ENCODE measurements at places on chromosomes 2 and 18.

DNA sequence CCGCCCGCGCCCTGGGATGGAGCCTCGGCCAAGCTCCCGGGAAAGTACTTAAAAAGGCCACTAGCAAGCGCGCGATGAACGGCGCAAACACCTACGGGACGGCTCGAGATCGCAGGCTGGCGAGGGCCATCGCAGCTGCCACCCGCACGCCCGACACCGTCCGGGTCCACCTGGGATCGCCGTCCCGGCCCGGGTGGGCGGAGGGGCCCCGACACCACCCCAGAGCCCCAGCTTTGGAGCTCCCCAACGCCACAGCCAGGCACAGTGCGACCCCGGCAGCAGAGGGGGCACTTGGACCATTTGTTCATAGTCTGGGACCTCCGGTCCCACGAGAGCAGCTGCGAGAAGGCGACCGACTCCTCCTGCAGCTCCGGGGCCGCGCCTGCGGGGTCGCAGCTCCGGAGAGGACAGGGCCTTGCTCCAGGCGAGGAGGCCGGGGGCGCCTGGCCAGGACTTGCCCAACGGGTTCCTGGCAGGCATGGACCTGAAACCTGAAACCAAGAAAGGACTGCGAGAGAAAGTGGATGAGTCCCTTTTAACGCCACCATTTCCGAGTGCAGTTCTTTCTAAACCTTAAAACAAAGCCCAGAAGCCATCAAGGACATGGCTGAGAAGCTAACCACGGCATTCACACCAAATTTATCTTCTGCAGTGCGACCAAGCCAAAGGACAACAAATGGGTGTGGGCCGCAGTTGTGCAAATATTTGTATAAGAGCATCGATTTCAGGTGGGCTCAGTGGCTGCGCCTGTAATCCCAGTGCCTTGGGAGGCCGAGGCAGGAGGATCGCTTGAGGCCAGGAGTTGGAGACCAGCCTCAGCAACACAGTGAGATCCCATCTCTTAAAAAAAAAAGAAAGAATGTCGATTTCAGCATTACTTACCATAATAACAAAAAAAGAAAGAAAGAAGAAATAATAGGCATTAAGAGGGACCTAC lies 54.0 kb upstream of the IMP4 start:
- no peak for DNase-seq

- no peak for DNase-seq
Measured at GRCh38 chr2:120762341-120763061, 26.8 kb downstream of the GLI2 start.

- no peak for DNase-seq
Measured at GRCh38 chr2:150426724-150427123, 60.7 kb downstream of the RND3 start.

DNA sequence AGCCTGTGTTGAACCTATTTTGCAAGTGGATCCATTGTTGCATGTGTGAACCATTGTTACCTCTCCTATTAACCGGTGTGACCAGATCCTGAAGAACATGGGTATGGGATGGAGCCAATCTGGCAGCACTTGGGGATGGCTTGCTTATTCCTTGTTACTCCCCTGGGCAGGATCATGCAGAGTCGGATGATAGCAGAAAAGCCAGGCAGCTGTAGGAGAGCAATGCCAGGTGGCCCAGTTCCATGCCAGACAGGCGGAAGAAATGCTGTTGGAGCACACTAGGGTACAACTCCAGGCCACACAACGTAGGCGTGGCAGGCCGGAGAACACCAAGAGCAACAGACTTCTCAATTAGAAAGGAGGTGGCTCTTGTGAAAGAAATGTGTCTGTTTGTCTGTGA lies 16.3 kb upstream of the MYO1B start:
- DNase-seq = no peak

GRCh38 chr2:237581751-237582746 lies 8.5 kb downstream of the RAB17 start:
- DNase-seq = peak; percentile 80

- DNase-seq = no peak
Measured at GRCh38 chr18:57438743-57439608, 3.8 kb downstream of the ONECUT2 start.

DNA sequence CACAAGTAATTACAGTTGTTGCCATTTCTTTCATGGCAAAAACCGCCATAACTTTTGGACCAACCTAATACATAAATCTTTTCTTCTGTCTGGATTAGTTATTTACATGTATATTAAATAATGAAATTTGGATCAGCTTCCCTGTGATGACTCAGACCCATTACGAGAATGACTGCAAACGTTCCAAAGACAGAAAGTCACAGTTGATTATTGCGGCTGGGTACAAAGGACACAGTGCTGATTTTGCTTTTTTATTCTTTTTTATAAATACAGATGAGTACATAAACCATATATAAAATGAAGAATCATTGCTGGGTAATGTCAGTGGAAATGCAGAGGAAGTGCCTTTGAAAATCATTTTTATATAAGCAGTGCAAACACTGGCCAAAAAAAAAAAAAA lies 126.2 kb downstream of the TWIST2 start:
- peak; percentile 38 for DNase-seq

DNA sequence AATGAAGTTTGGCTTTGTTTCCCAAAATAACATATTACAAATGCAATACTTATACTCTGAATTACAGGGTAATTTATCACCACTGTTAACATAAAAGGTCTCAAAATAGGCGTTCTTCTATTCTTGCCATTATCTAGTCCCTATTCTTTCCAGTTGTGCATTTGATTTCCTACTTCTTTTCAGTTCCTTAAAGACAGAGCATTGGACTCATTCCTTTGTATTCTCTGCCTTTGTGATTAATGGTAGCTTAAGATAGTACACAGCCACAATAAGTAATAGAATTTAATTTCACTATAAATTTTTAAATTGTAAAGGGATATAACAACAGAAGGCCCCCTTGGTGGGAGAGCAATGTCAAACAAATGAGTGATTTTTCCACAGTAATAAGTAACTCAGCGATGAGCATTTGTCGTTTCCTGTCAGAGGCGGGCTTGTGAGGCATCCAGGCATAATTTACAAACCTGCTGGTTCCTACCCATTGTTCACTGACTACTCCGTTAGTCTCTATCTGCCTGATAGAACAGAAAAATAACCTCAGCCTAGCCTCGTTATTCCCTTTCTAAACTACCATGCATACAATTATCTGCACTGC lies 456.6 kb upstream of the REG3G start:
- no peak for DNase-seq

DNA sequence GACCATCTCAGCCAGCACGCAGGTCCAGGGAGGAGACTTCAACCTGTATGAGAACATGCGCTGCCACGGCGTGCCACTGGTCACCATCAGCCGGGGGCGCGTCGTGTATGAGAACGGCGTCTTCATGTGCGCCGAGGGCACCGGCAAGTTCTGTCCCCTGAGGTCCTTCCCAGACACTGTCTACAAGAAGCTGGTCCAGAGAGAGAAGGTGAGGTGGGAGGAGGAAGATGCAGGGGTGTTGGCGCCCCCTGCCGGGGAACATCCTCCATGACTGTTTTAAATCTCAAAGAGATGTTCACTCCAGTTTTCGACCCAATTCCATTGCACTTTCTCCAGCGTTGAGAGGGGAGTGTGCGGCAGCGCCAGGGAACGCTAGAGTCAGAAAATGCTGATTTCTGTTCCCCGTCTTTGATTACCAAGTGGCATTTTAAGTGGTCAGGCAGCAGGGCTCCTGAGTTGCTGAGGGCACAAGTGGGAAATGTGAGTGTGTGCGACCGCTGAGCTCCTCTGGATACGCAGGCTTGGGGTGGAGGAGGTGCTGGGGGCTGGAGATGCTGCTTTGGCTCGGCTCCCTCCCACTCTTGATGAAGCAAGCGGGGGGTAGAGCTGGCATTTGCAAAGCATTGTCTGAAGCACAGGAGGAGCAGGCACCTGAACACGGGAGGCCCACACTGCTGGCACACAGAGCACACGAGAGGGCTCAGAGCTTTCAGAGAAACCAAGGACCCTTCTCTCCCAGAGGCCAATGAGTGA lies 27.7 kb upstream of the MAPRE3 start:
- DNase-seq = peak; percentile 55

DNA sequence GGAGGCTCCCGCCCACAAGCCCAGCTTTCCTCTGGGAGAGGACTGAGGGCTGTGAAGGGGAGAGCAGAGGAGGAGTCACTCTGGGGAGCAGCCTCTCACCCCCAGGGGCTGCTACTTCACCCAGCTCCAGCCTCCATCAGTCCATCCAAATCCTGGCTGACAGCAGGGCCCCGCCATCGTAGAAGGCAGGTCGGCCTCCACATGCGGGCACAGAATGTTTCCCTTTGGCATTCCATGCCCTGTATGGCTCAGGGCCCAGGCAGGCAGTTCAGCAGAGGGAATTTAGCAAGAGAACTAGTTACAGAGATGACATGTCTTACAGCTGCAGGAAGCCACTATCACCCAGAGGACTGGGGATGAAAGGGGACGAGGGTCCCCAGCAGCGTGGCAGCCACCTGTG lies 6.4 kb upstream of the ODC1 start:
- peak; percentile 54 for DNase-seq

Data from fibroblast of skin of scalp (primary cell).